ENCODE measurements at places on chromosomes 6 and 20. TPM values are rescaled to one million over a fixed set of nuclear protein-coding genes. Genes with fewer than 3 reads are reported as not detected.

DNA sequence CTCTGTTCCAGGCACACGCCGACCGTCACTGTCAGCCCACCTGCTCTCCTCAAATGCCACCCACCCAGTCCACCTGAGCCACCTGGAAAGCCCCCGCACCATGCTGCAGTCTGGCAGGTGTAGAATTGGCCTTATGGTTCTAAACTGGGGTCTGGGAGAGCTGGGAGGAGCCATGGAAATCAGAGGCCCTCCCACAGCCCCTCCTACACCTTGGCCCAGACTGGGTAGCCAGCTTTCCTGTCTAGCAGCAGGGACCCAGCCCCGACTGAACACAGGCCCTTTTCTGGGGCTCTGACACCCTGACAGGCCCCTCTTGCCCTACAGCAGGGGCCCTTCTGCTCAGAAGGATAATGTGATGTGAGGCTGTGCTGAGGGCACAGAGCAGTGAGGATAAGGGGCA lies 31.1 kb downstream of the LRFN2 start:
- no peak for ATAC-seq

DNA sequence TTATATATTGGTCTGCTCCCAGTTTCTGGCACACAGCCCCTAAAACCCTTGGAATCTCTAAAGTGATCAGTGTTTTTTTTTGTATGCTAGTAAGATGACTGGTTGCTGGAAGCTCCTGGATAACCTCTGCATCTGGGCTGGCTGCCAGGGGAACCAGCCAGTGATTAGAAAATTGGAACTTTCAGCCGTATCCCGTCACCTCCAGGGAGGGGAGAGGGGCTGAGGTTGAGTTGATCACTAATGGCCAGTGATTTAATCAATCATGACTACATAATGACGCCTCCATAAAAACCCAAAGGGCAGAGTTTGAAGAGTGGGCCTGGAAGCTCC lies 48.0 kb upstream of the NOP56 start:
- ATAC-seq: no peak

GRCh38 chr6:16511040-16511660 lies 250.1 kb downstream of the ATXN1 start:
- peak; percentile 75 for ATAC-seq

DNA sequence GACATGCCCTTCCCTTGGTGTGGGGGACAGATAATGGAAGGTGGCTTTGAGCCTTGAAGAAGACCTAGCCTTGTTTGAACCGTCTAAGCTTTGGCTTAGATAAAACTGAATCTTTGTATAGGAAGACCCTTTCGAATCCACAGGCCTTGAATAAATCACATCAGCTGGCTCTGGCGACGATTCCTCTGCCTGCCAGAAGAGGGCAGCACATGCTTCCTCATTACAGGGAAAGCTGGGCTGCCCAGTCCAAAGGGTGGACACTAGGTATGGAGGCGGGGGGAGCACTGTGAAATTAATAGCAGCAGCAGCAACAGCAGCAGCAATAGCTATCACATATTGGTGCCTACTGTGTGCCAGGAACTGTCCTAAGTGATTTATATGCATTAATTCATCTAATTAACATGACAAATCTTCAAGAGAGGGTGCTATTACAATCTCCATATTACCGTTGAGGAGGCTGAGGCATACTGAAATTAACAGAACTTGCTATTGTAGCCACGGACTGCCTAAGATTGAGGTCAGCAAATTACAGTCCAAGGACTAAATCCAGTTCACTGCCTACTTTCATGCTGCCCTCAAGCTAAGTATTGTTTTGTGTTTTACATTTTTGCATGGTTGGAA lies 85.1 kb downstream of the CLIC5 start:
- ATAC-seq: peak; percentile 66

- ATAC-seq: no peak
Observed at GRCh38 chr6:167410462-167410861, 85.6 kb downstream of the TTLL2 start.

GRCh38 chr6:73713426-73714147 lies 17.6 kb downstream of the CD109 start:
- ATAC-seq: no peak

- ATAC-seq: no peak
Observed at GRCh38 chr6:72624557-72625160, 2.8 kb downstream of the KCNQ5 start.

DNA sequence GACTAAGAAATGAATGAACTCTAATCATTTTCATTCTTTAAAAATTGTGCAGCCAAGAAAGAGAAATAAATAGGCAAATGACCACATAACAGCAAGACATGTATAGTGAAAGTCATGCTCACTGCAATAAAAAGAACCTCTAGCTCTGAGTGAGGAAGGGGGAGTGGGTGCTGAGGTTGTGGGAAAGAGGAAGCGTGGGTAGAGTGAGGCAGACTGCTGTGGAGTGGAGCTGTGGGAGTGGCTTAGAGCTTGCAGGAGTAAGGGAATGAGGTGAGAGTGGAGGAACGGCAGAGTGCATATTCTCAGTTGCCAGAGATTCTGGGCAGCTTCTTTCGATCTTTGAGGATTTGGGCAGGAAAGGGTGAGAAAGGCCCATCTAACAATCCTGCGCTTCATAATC lies 10.4 kb downstream of the DEFB129 start:
- peak; percentile 89 for ATAC-seq

GRCh38 chr6:30914854-30915590 lies 984 bp downstream of the VARS2 start:
- no peak for ATAC-seq

DNA sequence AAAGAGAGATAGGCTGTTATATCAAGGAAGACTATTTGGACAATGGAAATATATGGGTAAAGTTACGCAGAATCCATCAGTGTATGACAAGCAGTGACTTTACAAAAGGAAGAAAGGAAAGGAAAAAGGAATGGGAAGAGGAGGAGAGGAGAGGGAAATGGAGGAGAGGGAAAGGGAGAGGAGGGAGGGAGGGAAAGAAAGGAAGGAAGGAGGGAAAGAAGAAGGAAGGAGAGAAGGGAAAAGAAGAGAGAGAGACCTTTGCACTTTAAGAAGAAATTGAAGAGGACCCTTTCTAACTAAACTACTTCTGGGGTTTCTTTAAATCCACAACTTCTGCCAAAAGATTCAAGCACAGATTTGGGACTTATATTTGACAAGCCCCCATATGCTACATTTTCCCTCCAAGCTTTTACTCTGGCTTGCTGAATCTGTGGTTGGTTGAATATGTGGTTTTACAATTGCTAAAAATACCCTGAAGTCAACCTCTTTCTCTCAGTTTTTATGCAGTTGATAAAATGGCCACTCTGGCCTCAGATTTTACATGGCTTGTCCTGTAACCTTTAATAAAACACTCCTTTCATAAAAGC lies 120.8 kb upstream of the RAB32 start:
- ATAC-seq: no peak

GRCh38 chr20:63027922-63028389 lies 21.2 kb upstream of the BHLHE23 start:
- no peak for ATAC-seq

DNA sequence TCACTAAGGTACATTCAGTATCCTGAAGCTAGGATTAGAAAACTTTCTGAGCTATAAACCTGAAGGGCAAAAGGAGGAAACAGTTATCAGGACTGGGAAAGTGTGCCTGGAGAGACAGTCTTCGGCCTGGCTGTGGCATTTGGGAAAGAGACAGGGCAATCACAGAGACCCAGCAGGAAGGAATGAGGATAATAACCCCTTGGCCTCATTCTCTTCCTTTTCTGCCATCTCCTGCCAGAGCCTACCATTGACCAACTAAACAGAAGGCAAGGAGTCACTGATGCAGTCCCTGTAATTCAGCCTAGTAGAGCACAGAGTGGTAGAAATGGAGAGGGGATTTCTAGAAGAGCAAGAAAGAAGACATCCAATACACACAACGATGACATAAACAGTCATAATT lies 359.4 kb downstream of the HDGFL1 start:
- no peak for ATAC-seq

Gene KHDRBS2
- not detected for total RNA-seq

Gene PGBD1
- 0.76 TPM for total RNA-seq

Gene SLC22A3
- 0.11 TPM for total RNA-seq

Gene GUCA1A
- total RNA-seq: 0.61 TPM

Gene NDUFAF5
- total RNA-seq: 31.2 TPM

Gene RAET1E
- total RNA-seq: 0.99 TPM
